Renal cortical epithelial cell (primary cell): ENCODE measurements at places on chromosomes 1 and 21. TPM values are rescaled to one million over a fixed set of nuclear protein-coding genes. Genes with fewer than 3 reads are reported as not detected.
A peak's percentile ranks its signal among the peaks of the same experiment; 100 is the strongest.

DNA sequence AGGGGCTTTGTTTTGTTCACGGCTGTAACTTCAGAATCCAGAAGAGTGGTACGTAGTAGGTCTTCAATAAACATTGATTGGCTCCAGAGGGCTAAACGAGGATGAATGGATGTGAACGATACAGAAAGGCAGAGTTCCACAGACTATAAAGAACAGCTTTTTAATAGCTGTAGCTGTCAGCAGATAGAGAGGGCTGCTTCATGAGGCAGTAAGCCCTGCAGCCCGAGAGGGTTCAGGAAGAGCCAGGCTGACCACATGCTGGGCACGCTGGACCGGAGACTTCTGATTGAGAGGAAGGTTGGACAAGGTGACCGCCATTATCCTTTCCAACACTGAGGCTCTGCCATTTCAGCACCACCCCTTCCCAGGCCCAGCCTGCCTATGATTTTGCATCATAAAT lies 45.3 kb downstream of the KIRREL1 start:
- no peak for DNase-seq

DNA sequence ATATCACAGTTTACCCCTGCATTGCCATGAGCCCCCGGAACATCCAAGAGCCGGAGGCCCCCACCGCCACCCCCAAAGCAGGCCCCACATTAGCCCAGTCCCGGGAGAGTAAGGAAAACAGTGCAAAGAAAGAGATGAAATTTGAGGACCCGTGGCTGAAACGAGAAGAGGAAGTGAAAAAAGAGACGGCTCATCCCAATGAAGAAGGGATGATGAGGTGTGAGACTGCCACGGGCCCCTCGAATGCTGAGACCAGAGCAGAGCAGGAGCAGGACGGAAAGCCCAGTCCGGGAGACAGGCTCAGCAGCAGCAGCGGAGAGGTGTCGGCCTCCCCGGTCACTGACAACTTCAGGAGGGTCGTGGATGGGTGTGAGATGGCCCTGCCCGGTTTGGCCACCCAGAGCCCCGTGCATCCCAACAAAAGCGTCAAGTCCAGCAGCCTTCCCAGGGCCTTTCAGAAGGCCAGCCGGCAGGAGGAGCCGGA lies 532.4 kb downstream of the KIF26B start:
- DNase-seq: no peak

GRCh38 chr1:160143695-160144094 lies 7.7 kb upstream of the ATP1A4 start:
- no peak for DNase-seq

DNA sequence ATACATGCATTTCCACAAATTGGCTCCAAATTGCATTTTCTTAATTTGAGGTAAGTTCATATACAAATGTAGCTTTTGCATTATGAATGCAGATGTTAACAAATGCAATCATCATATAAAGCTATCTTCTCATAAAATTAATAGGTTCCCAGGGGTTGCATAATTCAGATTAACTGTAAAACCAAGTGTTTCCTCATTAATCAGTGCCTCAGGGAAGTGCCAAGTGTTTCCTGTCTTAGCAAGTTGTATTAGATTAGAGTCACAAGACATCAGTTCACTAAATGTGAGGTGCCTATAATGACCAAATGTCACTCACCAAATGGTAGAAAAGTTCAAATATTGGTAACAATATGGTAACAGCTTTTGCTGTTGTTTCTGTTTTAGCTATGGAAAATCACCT lies 140.8 kb downstream of the PTGER3 start:
- no peak for DNase-seq

DNA sequence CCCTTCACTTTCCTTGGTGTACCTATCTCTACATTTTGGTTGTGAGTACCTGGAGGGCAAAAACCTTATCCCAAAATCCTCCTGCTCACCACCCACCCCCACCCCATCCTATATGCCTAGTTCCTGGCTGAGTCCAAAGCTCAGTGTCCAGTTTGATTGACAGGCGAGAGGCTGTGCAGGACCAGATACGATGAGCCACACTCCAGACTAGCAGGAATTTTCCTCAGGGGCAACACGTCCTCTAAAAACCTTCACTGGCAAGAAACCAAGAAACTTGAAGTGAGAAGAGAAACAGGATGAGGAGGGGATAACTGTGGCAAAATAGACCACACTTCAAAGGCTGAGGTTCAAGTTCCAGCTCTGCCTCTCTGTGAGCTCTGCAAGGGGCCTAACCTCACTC lies 1.1 kb upstream of the SLAMF8 start:
- no peak for DNase-seq

DNA sequence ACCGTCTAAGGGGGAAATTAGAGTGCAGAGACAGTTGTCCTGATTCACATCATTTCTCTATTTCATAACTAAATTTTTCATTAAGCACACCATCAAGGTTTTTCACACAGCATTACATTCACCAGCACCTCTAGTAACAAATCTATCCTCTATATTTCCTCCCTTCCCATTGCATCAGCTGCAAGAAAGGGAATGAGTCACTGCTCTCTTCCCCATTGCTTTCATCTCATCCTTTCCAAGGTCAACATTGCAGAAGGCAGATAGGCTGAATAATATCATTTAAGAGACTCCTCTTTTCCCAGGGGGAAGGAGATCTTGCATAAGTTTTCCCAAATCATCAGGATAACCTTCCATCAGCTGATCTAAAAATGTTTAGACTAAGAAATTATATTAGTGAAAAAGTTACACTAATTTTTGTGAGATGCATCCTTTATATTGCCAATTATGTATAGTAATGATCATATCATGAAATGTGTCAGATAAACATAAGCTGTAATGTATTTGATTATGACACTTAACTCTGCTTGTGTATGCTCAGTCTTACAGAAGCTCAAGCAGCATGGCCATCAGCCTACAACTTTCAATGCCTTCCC lies 4.3 kb downstream of the INTS7 start:
- DNase-seq: peak; percentile 79

DNA sequence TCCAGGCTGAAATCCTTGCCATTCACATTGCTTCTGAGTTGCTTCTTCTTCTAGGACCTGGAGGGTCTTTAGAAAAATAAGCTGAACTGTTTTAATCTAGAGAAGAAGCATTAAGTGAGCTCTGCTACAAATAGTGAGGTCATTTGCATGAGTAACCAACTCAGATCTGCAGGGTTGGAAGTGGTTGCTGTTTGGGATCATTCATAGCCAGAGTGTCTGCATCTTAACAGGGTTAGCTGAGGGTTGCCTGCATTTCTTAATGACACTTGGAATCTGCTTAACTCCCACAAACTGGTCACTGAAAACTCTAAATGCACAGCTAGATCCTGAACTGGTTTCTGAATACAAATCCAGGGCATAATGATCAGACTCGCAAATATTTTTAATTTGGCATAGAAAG lies 9.9 kb downstream of the CNIH3 start:
- peak; percentile 57 for DNase-seq

DNA sequence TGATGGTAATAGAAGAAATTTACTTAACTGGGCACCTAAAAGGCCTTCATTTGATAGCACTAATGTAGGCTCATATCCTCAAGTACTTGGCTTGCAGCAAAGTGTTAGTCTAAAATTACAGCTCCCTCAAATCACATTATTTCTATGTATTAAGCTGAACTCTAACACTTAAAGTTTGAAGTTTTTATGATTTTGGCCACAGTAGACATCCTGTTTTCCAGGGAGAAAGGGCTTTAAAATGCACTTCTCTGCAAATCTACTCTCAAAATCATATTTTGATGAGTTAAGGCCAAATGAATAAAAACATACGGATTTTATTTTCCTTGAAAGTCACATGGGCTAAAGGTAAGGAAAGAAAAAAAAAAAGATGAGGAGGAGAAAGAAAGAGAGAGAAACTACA lies 575.5 kb downstream of the PLPP3 start:
- no peak for DNase-seq

DNA sequence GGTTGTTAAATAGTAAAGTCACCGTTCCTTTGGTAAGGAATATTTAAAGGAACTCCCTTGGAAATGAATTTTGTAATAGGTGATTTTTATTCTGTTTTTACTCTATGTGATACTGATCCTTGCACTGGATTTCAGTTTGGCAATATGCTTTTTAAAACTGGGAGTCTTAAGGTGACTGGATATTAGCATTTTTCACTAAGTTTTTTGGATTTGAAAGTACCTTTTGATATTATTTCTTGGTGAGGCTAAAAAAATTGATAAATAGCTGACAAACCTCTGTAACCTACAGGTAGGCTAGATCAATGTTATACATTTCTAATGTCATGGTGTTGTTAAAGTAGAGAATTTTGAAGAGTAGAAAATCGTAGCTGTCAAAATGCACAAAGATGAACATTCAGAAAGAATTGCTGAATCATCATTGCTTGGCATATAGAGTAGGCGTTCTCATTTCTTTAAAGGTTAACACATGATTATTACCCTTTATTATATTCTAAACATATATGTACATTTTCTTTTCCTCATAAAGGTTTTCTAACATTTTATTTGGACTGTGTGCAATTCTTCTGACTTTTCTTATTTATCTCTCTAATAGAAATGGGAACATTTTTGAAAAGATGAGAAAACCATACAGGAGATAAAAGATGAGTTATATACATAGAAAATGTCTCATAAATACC lies 1.5 kb upstream of the DNAJB4 start:
- no peak for DNase-seq

GRCh38 chr21:43811262-43812105 lies 22.1 kb downstream of the RRP1 start:
- no peak for DNase-seq

DNA sequence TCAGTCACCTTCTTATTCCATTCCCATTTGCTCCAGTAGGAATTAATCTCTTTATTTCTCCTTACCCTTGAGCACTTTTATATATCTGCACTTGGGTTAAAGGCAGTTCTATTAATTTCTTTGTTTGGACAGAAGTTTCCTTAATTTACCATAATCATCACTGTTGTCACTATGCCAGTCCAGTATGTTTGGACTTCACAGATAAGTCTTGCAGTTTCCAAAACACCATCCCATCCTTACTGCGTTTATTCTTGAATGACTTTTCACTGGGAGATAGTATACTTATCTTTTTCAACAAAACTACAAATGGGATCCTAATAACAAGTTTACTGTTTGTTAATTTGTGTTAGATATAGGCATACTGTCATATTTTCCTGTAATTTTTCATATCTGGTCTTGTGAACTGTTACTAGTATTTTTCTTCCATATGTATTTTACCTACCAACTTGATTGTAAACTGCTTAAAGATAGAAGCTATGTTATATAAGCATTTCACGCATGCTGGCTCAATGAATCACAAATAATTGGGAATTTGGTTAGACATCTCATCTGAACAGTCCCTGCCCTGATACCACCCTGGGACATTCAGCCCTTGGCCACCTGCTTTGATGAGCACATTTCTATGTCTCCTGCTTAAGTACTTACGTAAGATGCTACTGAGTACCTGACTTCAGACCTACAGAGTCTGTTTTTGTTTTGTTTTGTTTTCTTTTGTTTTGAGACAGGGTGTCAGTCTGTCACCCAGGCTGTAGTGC lies 78.2 kb downstream of the OLFML2B start:
- DNase-seq: no peak

GRCh38 chr1:227894831-227895451 lies 52.8 kb downstream of the WNT9A start:
- DNase-seq: no peak

The OR13G1 gene
- total RNA-seq: not detected in 2 replicates

The MYBPH gene
- total RNA-seq: not detected in 2 replicates

The CTBS gene
- 7.3 and 22.1 TPM in 2 replicates for total RNA-seq
